ENCODE measurements at places on chromosomes 3 and 15.

DNA sequence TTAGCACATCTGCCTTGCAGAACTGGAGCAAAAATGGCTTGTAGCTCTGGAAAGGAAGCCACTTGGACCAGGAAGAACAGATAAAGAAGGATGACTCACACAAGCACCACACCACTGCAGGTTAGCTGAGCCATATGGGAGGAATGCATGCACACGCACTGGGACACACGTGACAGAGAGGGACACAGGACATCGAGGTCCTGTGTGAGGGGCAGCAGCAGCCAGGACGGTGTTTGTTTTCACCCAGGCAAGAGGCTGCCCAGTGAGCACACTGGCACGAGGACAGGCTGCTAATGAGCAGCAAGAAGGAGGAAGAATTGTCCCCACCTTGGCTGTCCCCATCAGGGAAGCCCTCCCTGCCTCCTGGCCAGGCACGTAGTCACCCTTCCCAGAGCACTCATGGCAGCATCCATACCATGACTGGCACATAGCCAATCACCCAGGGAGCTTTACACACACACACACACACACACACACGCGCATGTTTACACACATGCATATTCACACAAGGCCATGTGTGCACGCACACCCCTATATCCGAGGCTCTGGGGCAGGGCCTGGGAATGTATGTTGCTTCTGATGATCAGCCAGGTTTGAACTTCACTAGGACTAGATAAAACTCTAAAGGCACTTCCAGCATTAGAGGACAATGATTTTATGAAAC is 24.0 kb upstream of the SPTBN5 start:
- DNase-seq, result peak; percentile 24

- no peak for DNase-seq
Measured at GRCh38 chr3:118990823-118991560, 43.7 kb downstream of the IGSF11 start.

DNA sequence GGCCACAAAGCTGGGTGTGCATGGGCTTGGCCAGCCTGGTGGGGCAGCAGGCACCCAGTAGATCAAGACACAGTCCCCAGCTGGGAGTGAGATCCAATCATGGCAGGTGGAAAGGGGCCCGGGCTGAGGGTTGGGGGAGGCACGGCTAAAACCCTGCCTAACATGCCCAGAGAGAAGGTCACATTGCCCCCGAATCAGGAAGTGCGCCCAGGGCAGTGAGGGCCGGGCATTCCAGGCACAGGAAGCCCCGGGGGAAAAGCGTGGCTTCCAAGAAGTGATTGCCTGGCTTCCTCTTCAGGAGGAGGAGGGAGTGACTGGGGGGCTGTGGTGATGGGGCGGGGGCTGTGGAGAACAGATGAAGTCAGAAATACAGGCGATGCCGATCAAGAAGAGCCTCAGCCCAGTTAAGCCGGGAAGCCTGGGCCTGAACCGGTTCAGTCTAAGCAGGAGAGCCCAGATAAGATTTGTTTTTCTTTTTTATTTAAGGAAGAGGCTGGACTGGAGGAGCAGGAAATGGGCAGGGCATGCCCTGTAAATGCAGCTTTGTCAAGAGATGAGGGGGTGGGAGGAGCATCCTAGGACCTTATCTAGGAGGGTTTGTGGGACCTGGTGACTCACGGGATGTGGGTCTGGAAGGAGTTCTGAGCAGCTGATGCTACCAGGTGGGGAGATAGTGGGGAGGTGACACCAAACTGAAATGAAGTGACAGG is 83.9 kb downstream of the CHSY1 start:
- peak; percentile 90 for DNase-seq

DNA sequence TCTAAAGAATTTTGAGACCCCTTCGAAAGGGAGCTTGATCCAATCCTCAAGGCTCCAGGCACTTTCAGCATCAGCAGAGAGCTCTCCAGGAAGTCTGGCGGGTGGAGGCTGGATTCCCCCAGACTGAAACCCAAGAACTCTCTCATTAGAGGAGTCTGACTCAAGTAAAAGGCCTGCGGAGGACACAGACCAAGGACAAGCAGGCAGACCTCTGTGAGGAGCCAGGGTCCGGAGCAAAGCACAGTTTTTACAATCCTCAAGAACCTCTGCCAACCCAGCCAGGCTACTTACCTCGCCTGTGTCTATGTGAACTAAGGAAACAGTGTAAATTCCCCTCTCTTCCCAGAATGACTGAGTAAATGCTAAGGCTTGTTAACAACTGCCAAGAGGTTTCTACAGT is 86.2 kb downstream of the FBN1 start:
- no peak for DNase-seq

GRCh38 chr15:53031469-53031868 is 241.3 kb upstream of the ONECUT1 start:
- DNase-seq, result no peak

GRCh38 chr3:114903213-114903612 is 243.9 kb downstream of the ZBTB20 start:
- peak; percentile 54 for DNase-seq

GRCh38 chr3:64445109-64445943 is 220.1 kb upstream of the PRICKLE2 start:
- DNase-seq, result no peak

GRCh38 chr3:137792626-137793271 is 28.6 kb downstream of the SOX14 start:
- peak; percentile 43 for DNase-seq

DNA sequence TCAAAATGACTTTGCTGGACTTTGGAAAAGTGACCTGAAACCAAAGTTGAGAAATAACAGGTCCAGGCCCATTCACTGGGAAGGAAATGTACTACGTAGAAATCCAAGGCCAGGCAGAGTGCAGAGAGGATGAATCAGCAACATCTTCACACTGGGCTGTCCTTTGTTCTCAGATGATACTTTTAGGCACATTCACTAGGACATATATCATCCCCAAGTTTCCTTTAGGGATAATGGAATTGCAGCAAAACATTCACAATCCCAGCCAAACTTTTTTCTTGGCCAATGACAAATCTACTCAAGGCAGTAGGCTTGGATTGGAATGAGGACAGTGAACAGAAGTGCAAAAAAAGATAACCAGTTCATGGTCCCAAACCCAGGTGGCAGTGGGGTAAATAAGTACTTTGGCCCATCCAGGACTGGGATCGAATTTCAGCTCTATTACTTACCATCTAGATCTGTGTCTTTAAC is 75.1 kb downstream of the CLDN11 start:
- no peak for DNase-seq

DNA sequence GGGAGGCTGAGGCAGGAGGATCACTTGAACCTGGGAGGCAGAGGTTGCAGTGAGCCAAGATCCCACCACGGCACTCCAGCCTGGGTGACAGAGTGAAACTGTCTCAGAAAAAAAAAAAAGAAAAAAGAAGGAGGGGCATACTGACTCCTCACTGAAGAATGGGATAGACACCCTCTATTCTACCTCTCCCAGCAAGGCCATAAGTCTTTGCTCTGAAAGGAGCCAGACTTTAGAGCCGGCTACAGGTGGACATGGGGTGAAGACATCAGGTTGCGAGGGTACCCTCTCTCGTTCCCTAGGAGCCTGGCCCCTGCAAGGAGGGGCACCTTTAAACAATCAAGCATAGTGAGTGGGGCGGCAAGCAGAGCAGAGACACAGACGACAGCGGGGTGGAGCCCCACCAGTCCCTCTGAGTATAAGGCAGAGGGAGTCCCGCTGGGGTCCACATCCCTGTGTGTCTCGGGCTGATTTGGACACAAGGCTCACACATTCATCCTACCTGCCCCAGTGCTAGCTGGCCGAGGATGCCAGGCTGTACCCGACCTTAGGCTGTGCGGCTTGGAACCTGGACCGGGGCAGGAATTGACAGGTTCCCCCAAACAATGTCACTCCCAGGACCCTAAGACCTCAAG is 1.1 kb downstream of the GRAMD2A start:
- no peak for DNase-seq

GRCh38 chr15:68651916-68652525 is 73.2 kb downstream of the CORO2B start:
- no peak for DNase-seq

DNA sequence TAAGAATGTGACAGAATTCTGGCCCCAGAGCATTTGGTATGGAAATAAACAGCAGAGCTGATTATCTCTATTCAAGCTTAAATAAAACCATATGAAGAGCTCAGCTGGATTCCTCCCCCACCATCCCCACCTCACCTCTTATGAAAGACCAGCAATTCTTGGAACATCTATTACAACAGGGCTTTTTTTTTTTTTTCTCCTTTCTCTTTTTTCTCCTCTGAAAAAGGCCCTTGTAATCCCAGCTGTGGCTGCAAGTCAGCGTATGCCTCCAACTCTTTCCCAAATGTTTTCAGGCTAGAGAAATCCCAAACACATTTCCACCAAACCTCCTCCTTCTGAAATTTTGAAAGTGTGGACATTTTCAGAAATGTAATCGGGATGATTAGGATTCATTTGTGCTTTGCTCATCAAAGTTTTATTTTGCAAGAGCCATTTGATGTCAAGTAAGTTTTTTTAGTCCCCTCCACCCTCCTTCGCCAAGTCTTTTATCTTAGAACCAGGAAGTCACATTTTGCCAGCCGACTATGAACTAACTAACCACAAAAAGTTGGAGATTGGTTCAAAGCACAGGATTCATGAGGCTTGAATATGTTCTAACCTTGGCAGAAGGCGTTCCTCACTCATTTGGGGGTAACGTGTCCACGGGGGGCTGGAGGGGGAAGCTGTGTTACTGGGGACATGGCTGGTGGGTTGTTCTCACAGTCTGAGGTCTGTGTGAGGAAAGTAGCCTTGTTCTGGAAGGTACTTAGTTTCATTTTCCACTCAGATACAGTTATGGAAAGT is 142.0 kb upstream of the PDZRN3 start:
- DNase-seq, result peak; percentile 5

GRCh38 chr3:194296454-194297263 is 54.5 kb downstream of the CPN2 start:
- DNase-seq, result no peak

GRCh38 chr3:177066068-177066467 is 131.2 kb downstream of the TBL1XR1 start:
- DNase-seq, result no peak

GRCh38 chr15:32867313-32867626 is 149.5 kb downstream of the GREM1 start:
- DNase-seq, result no peak

DNA sequence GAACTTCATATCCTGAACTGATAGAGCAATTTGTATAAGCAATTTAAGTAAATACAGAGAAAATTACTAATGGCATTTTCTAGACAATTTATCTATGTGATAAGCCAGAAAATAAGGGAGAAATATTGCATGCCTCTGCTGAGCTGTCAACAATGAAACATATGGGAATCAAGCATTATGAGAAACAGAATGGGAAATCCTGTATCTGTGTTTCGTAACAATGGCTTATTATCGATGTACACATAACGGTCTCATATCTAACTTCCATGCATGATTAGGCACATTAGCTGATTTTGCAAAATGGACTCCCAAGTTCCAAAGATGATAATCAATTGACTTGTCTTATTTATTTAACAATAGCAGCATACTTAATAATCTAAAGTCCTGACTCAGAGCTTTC is 30.4 kb upstream of the KCNMB2 start:
- DNase-seq, result no peak

DNA sequence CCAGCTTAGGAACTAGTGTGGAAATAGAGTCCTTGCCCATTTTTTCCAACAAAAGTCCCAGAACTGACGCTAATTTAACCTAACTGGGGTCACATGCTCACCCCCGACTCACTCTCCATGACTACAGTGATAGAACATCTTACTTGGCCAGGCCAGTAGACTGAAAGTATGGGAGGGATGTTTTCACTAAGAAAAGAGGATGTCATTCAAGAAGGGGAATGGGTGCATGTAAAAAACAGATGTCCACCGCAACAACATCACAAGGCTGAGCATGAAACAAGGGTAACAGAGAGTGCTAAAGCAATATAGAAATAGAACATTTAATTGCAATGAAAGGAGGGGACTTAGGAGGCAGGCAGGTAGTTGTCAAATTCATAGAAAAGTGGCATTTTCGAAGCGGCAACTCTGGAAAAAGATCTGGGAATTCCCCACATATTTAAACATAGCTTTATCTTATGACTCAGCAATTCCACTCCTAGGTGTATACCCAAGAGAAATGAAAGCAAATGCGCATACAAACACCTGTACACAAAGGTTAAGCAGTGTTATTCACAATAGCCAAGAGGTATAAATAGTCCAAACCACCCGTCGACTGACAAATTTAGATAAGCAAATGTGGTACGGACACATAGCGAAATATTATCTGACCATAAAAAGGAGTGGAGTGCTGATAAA is 41.1 kb upstream of the UBE2E2 start:
- DNase-seq, result no peak

DNA sequence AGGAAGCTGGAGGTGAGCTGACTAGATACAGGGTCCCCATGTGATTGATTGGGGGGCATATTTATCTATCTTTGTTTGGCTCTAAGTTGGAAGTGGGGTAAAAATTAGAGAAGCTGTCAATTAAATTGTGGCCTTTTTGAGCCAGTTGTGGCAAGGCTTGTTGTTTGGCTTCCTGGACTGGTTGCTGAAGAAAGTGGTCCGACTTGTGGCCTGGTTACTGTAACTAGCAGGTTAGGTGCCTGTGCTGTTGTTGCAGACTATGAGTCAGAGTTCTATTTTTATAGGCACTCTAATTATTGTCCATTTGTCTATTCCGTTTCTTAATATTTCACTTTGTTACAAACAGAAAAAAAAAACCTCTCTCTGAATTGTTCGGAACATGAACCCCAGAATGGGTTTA is 129.1 kb upstream of the CNTN6 start:
- DNase-seq, result no peak

Measured in KBM-7 (cell line).